ENCODE measurements at places on chromosomes 11 and 22. TPM values are rescaled to one million over a fixed set of nuclear protein-coding genes. Genes with fewer than 3 reads are reported as not detected.

The RABL2B gene
- total RNA-seq: 13.1 TPM

The SHANK2 gene
- 13.4 TPM for total RNA-seq

The NLRP14 gene
- not detected for total RNA-seq

The GLB1L2 gene
- total RNA-seq: 9.7 TPM

The NAALADL1 gene
- 21.8 TPM for total RNA-seq

The FREY1 gene
- not detected for total RNA-seq

The SEPTIN3 gene
- 0.13 TPM for total RNA-seq

The TPBGL gene
- total RNA-seq: 0.31 TPM

- peak; percentile 54 for ATAC-seq
Measured at GRCh38 chr11:122100037-122100755, 15.8 kb downstream of the BLID start.

DNA sequence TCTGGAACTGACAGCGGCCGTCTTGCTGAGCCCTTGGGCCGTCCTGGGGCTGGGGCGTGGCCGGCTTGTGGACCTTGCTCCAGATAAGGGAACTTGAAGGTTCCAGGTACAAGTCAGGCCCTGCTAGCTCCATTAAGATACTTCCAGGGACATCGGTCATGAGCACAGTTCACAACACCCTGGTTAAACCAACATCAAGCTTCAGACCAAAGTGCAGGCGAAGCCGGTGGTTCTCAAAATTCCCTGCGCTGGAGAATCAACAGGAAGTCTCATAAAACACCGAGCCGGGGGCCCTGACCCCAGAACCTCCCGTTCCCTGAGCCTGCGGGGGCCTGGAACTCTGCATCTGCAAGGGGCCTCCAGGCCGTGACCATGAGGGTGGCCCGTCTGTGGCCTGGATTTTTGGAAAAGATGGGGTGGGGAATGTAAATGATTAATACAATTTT, 1043.8 kb downstream of the BRD1 start:
- no peak for ATAC-seq

- peak; percentile 74 for ATAC-seq
Measured at GRCh38 chr11:33802194-33802950, 28.1 kb upstream of the FBXO3 start.

DNA sequence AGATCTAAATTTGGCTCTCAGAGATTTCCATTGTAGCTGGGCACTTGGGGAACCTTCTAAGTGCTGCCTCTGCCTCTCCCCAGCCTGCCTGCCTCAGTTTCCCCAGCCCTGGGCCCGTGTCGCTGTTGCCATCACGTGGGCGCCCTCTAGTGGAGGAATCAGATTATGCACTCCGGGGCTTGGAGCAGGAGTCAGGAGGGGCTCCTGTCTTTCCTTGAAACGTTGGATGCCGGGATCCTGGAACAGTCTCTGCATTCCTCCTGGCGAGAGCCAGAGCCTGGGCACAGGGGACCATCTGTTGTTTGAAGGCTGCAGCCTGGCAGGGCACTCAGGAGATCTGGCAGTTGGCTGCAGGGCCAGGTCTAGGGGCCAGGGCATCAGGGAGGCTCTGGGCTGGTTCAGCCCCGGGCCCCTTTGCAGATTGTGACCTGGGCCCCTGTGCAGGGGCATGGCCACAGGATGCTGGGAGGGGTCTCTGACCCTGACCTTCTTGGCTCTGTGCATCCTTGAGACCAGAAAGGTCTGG, 71.6 kb downstream of the LRP5 start:
- peak; percentile 24 for ATAC-seq

GRCh38 chr11:112693781-112694180, 267.4 kb upstream of the NCAM1 start:
- no peak for ATAC-seq

- ATAC-seq: peak; percentile 26
Measured at GRCh38 chr11:8807544-8808225, 103.3 kb upstream of the AKIP1 start.

DNA sequence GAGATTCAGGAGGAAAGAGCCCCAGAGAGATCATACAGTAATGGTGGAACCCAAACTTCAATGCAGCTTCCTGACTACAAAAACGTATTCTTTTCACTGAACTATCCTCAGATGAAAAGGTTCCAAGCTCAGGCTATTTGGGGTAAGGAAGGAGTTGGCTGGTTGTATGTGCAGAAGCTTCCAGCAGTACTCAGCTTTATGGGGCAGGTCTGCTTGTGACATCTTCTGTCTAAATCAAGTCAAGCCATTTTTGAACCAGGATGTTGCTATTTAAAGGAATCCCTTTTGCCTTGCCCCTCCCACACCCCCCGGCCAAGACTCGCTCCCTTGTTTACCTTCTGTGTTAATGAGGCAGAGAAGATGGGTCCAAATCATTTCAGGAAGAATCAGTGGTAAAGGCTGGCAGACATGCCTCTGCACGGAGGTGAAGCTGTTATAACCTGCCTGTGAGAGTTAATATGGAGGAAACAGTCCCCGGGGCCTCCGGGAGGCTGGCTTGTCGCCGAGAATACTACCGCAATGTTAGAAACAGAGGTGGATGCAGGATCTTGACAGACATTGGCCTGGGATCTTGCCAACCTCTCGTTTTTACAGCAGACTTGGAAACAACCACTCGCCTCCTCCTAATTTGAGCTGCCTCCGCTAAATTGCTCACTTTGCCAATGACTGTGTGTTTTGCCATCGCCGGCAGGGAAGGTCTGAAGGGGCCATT, 45.4 kb downstream of the TIMP3 start:
- peak; percentile 17 for ATAC-seq

DNA sequence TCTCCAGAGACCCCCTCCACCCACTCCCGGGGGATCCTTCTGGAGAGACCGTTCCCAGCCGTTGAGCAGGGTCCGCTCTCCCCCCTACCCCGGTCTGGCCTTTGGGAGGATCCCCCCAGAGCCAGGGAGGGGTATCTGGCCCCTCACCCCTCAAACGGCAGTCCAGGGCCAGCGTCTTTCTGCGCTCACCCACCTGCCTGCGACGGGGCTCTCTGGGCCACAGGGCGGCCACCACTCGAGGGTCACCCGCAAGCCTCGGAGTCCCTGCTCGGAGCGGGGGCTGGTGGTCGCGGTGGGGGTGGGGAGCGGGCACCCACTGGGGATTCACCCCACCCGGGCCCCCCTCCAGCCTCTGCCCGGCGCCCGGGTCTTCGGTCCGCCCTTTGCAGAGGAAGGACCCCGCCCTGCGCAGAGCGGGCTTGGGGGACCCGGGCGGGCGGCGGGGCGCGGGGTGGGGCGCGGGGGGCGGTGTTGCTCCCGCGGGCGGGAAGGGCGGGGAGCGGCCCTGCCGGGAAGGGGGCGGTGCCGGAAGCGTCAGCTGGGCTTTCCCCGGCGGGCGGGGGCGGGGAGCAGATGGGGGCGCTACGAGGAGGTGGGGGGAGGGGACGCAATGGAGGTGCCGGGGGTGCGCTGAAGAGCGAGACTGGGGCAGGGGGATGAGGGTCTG, 16.6 kb downstream of the CRELD2 start:
- peak; percentile 23 for ATAC-seq

- no peak for ATAC-seq
Measured at GRCh38 chr11:2482204-2482603, 37.4 kb downstream of the KCNQ1 start.

DNA sequence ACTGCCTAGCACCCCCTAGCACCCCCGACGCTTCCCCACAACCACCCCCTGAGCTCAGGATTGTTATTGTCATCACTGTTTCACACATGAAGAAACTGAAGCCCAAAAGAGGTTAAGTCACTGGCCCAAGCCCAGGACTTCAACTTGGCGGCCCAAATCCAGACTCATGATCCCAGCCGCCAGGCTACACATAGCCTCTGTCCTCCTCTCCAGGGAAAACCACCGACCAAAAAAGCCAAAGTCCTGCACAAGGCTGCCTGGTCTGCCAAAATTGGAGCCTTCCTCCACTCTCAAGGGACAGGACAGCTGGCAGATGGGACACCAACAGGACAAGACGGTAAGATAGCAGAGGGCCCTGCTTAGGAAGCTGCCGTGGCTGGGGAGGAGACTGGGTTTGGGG, 10.8 kb downstream of the L3MBTL2 start:
- ATAC-seq: no peak

- no peak for ATAC-seq
Measured at GRCh38 chr11:13966486-13966885, 4.0 kb downstream of the SPON1 start.

Measured in gastroesophageal sphincter (tissue), 4 donors.